ENCODE measurements at places on chromosomes 7 and 10. TPM values are rescaled to one million over a fixed set of nuclear protein-coding genes. Genes with fewer than 3 reads are reported as not detected.

Gene NODAL
- not detected for total RNA-seq

- DNase-seq, result no peak
- no peak overlapping the region for H3K4me3 ChIP-seq
- H3K27ac ChIP-seq, result no peak overlapping the region
- H3K36me3 ChIP-seq, result peaks cover 2% of the 10 kb centered on the region
These were observed 43.5 kb downstream of the CLEC2L start for GRCh38 chr7:139566736-139567646.

Gene RPA3
- 24.7 TPM for total RNA-seq

GRCh38 chr7:146966274-146966673 is 849.7 kb downstream of the CNTNAP2 start:
- no peaks in the 10 kb centered on the region for H3K4me1 ChIP-seq
- no peak for DNase-seq
- H3K4me3 ChIP-seq, result no peak overlapping the region
- H3K36me3 ChIP-seq, result no peaks in the 10 kb centered on the region
- no peak overlapping the region for H3K27ac ChIP-seq

DNA sequence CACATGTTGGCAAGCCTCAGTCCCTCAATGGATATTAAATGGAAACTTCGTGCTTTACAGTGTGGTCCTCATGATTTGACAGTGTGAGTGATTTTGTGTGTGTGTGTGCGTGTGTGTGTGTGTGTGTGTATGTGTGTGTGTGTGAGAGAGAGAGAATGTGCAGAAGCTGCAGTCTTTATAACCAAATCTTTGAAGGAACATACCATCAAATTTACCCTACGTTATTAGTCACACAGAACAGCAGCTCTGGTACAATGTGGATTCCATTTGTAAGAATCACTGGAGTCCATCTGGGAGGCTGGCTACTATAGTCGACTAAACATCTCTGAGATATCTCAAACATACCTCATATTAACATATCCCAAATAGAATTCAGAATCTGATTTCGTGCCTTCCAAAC is 928.0 kb upstream of the POT1 start:
- H3K27me3 ChIP-seq, result no peaks in the 10 kb centered on the region
- no peaks in the 10 kb centered on the region for H3K36me3 ChIP-seq
- no peak overlapping the region for H3K27ac ChIP-seq

Gene FHIP2A
- total RNA-seq, result 35.1 TPM

- no peaks in the 10 kb centered on the region for H3K36me3 ChIP-seq
- no peak overlapping the region for H3K27ac ChIP-seq
- H3K27me3 ChIP-seq, result no peaks in the 10 kb centered on the region
- DNase-seq, result no peak
These were observed 39.5 kb downstream of the CACNA2D1 start for GRCh38 chr7:82404094-82404493.

Gene TDRD1
- total RNA-seq, result 0.38 TPM

- H3K36me3 ChIP-seq, result peaks cover 22% of the 10 kb centered on the region
- DNase-seq, result no peak
- no peak overlapping the region for H3K4me3 ChIP-seq
- no peak overlapping the region for H3K27ac ChIP-seq
These were observed 8.1 kb upstream of the CROT start for GRCh38 chr7:87337331-87337730.

Gene ZNF804B
- total RNA-seq, result not detected

- H3K4me1 ChIP-seq, result no peaks in the 10 kb centered on the region
- no peak for DNase-seq
These were observed 598.0 kb downstream of the NXPH1 start for GRCh38 chr7:9031386-9031785.

GRCh38 chr7:157854066-157854891 is 517.5 kb downstream of the DNAJB6 start:
- DNase-seq, result no peak
- no peak overlapping the region for H3K4me3 ChIP-seq
- no peaks in the 10 kb centered on the region for H3K36me3 ChIP-seq
- peaks cover 9% of the 10 kb centered on the region for H3K4me1 ChIP-seq
- no peak overlapping the region for H3K27ac ChIP-seq
- peaks cover 19% of the 10 kb centered on the region for H3K27me3 ChIP-seq

Gene RNF133
- not detected for total RNA-seq

DNA sequence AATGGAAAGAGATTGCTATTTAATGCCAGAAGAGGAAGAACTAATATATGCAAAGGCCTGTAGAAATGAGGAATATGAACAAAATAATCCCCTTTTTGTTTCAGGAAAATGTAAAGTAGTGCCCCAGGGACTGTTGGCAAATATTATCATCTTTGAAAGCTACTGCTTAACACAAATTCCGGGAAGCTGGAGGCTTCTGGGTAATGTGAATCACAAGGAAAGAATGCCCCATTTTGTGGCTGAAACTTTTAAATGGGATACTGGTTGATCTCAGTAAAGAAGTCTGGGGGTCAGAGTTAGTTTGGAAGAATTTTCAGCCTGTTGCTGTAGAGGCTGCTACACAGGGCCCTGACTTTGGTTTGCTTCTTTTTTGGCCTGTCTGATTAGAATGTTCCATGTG is 141.0 kb downstream of the PTEN start:
- no peak overlapping the region for H3K4me3 ChIP-seq
- DNase-seq, result no peak
- no peaks in the 10 kb centered on the region for H3K36me3 ChIP-seq
- H3K27ac ChIP-seq, result no peak overlapping the region
- no peaks in the 10 kb centered on the region for H3K27me3 ChIP-seq
- no peaks in the 10 kb centered on the region for H3K4me1 ChIP-seq
